Progenitor cell of endocrine pancreas (in vitro differentiated cells): ENCODE measurements at places on chromosomes 4 and X. TPM values are rescaled to one million over a fixed set of nuclear protein-coding genes. Genes with fewer than 3 reads are reported as not detected.
A peak's percentile ranks its signal among the peaks of the same experiment; 100 is the strongest.

TECRL gene
- total RNA-seq: not detected in 2 replicates

SPANXC gene
- not detected in 2 replicates for total RNA-seq

LEF1 gene
- 2.1 and 3.2 TPM in 2 replicates for total RNA-seq

SLC16A2 gene
- total RNA-seq: 9.0 and 11.1 TPM in 2 replicates

USP9X gene
- 75.3 and 79.8 TPM in 2 replicates for total RNA-seq

PNCK gene
- total RNA-seq: 5.4 and 6.1 TPM in 2 replicates

GPR34 gene
- not detected in 2 replicates for total RNA-seq

TMEM184C gene
- total RNA-seq: 45.9 and 49.8 TPM in 2 replicates

ITIH6 gene
- total RNA-seq: not detected in 2 replicates

HSFX1 gene
- total RNA-seq: 2.9 and 3.4 TPM in 2 replicates

- no peak overlapping the region for H3K4me3 ChIP-seq
- peaks cover 6% of the 10 kb centered on the region for H3K4me1 ChIP-seq
- DNase-seq: no peak
- peaks cover 18% of the 10 kb centered on the region for H3K27me3 ChIP-seq
- no peak overlapping the region for H3K27ac ChIP-seq
These were observed 26.0 kb downstream of the TKTL1 start for GRCh38 chrX:154321594-154321993.

GRCh38 chr4:154741922-154742850, 1.6 kb upstream of the LRAT start:
- H3K4me1 ChIP-seq: peaks cover 27% of the 10 kb centered on the region
- DNase-seq: peak; percentile 17
- H3K27ac ChIP-seq: peak overlapping the region; percentile 34
- peak overlapping the region; percentile 61 for H3K4me3 ChIP-seq

DNA sequence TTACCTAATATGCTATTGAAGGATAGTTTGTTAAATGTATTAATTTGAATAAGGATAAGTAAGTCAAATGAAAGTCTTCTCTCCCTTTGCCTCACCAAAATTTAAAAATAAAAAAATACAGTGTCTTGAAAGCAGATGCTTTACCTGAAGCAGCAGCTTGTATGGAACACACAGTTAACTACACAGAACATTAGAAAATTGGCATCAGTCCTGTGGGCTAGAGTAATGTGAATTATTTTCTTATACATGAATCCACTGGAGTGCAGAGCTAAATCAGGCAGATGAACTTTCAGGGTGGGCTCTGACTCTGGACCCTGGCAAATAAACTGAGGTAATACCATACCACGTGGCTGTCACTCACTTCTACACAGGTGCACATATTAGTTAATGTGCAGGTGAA, 348.0 kb downstream of the FSTL5 start:
- no peaks in the 10 kb centered on the region for H3K27me3 ChIP-seq
- H3K4me3 ChIP-seq: no peak overlapping the region
- H3K27ac ChIP-seq: no peak overlapping the region
- H3K4me1 ChIP-seq: no peaks in the 10 kb centered on the region

DNA sequence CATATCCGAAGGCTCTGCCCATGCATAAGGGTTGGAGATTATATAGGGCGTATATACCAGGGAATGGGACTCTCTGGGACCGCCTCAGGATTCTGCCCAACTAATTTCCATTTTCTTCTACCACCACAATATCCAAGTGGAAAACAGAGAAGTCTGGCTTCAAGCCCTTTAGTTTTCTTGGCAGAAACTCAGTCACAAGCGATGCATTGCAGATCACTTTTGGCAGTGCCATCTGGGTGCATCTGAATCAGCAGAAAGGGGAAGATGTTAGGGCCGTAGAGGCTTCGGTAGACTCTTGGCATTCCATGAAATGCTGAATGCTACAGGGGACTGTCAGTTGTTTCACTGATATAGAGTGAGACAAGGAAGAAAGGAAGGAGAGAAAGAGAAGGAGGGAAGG, 94.1 kb upstream of the FAM9B start:
- DNase-seq: no peak
- no peaks in the 10 kb centered on the region for H3K4me1 ChIP-seq
- no peaks in the 10 kb centered on the region for H3K36me3 ChIP-seq
- no peak overlapping the region for H3K27ac ChIP-seq

DNA sequence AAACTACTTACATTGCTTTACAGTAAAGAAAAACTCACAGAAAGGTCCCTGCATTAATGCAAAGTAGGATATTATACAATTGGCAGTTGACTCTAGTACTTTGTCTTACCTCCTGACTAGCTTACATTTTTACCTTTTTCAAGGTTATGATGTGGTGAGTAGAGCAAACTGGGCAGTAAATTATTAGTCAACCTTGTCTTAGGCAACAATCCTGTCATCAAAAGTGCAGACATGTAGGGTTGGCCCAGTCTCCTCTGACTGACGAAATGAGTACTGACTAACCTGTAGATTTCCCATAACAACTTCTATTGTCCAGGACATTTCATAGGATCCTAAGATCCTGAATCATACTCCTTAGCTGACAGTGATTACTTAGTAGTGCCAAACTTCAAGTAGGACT, 142.0 kb upstream of the NUDT6 start:
- no peak for DNase-seq
- H3K36me3 ChIP-seq: peaks cover 6% of the 10 kb centered on the region
- H3K4me1 ChIP-seq: no peaks in the 10 kb centered on the region
- H3K27ac ChIP-seq: no peak overlapping the region

- H3K36me3 ChIP-seq: no peaks in the 10 kb centered on the region
- H3K4me1 ChIP-seq: peaks cover 25% of the 10 kb centered on the region
- H3K27me3 ChIP-seq: no peaks in the 10 kb centered on the region
- peak overlapping the region; percentile 96 for H3K27ac ChIP-seq
- H3K4me3 ChIP-seq: peak overlapping the region; percentile 92
- no peak for DNase-seq
These were observed 13.0 kb upstream of the TMEM156 start for GRCh38 chr4:39044956-39045826.

GRCh38 chr4:57148831-57149505, 38.8 kb upstream of the IGFBP7 start:
- H3K4me1 ChIP-seq: peaks cover 26% of the 10 kb centered on the region
- H3K4me3 ChIP-seq: no peak overlapping the region

GRCh38 chr4:119100655-119101054, 35.0 kb upstream of the MYOZ2 start:
- H3K27ac ChIP-seq: no peak overlapping the region
- no peaks in the 10 kb centered on the region for H3K36me3 ChIP-seq
- H3K4me1 ChIP-seq: peaks cover 13% of the 10 kb centered on the region

DNA sequence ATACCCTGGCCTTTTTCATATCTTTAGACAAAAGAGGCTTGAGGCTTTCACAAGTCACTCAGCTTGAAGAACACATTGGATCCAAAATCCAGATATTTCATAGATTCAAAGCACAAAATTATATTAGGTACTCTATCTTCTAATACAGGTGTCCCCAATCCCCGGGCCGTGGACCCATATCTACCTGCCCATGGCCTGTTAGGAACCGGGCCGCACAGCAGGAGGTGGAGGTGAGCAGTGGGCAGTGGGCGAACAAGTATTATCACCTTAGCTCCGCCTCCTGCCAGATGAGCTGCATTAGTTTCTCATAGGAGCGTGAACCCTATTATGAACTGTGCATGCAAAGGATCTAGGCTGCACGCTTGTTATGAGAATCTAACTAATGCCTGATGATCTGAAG, 18.7 kb downstream of the YIPF7 start:
- H3K4me3 ChIP-seq: no peak overlapping the region
- no peak for DNase-seq
- H3K27me3 ChIP-seq: peaks cover 7% of the 10 kb centered on the region
- no peak overlapping the region for H3K27ac ChIP-seq

- DNase-seq: no peak
- H3K36me3 ChIP-seq: peaks cover 2% of the 10 kb centered on the region
- H3K27me3 ChIP-seq: no peaks in the 10 kb centered on the region
- no peak overlapping the region for H3K4me3 ChIP-seq
These were observed 55.2 kb downstream of the DOCK11 start for GRCh38 chrX:118550792-118551191.

- H3K27me3 ChIP-seq: peaks cover 3% of the 10 kb centered on the region
- H3K36me3 ChIP-seq: no peaks in the 10 kb centered on the region
- H3K4me1 ChIP-seq: peaks cover 10% of the 10 kb centered on the region
- no peak overlapping the region for H3K27ac ChIP-seq
These were observed 236.3 kb upstream of the GYPA start for GRCh38 chr4:144376866-144377265.

- H3K4me3 ChIP-seq: no peak overlapping the region
- no peaks in the 10 kb centered on the region for H3K27me3 ChIP-seq
- DNase-seq: no peak
- H3K27ac ChIP-seq: no peak overlapping the region
- H3K36me3 ChIP-seq: peaks cover 33% of the 10 kb centered on the region
These were observed 88.5 kb upstream of the CBR4 start for GRCh38 chr4:169098532-169098931.

DNA sequence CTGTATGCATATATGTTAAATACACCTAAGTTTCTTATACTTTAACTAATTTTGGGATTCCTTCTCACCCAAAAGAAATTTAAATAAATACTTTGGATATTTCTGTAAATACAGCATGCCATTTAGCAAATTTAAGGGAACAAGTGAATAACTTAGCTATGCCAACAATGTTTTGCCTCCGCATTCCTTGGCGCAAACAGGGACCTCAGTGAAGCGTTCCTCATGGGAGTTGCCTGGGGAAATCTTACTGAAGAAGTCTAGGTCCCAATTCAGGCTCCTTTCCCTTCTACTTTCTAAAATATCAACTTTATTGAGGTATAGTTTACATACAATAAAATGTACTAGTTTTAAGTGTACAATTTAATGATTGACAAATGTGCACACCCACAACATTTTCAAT, 25.0 kb downstream of the COL4A5 start:
- no peak overlapping the region for H3K4me3 ChIP-seq
- H3K4me1 ChIP-seq: no peaks in the 10 kb centered on the region
- peaks cover 4% of the 10 kb centered on the region for H3K36me3 ChIP-seq
- no peak overlapping the region for H3K27ac ChIP-seq

DNA sequence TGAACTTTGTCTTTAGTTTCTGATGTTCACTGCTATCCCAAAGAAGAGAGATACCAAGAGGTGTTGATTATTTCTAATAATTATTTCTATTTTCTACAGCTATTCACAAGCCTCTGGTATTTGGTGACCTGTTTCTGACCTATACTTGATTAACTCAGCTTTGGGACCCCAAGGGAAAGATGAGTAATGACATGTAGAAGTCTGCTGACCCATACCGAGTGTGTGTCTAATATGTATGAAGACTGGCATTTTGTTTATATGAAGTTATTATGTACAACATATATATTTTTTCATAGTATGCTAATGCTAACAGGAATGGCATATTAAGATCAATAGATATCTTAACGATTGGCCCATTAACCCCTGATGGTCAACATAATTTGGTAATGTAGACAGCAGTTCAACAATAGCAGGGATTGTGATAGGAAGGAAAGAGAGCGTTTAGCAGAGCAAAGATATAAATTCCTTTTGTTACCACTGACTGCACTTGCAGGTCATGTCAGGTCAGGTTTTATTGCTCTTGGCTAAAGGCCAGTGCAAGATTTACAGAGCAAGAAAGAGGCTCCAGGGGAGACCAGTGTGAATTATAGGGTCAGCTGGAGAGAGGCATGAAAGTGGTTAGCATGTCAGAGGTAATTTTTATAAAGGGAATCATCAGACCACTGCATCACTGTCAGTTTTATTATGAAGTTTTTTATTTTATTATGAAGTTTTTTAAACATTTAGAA, 94.7 kb upstream of the DIPK2B start:
- H3K4me1 ChIP-seq: peaks cover 12% of the 10 kb centered on the region
- H3K36me3 ChIP-seq: no peaks in the 10 kb centered on the region
- H3K27ac ChIP-seq: no peak overlapping the region
- no peak overlapping the region for H3K4me3 ChIP-seq

DNA sequence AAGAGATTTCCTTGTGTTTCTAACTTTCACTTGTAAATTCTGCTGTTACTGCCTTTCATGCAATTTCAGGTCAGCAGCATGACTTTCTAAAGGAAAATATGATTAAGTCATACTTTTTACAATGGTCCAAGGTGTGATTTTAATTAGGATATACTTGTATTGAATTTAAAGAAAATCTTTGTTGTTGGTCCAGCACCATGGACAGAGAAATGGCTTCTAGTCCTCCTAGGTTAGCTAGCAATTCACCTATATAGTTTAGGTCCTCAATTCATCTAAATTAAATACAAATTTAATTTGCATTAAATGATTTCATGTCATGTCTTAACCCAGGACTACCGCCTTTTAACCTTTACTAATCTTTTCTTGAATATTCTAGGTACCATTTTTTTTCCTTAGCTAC, 304.9 kb upstream of the RPS6KA3 start:
- no peak for DNase-seq
- H3K36me3 ChIP-seq: no peaks in the 10 kb centered on the region
- no peak overlapping the region for H3K27ac ChIP-seq
- H3K4me1 ChIP-seq: no peaks in the 10 kb centered on the region

- no peak overlapping the region for H3K4me3 ChIP-seq
- H3K4me1 ChIP-seq: no peaks in the 10 kb centered on the region
- no peaks in the 10 kb centered on the region for H3K27me3 ChIP-seq
- H3K36me3 ChIP-seq: no peaks in the 10 kb centered on the region
- H3K27ac ChIP-seq: no peak overlapping the region
These were observed 161.8 kb downstream of the NAA11 start for GRCh38 chr4:79163981-79164490.

GRCh38 chr4:19496756-19497155, 754.9 kb upstream of the SLIT2 start:
- H3K27me3 ChIP-seq: no peaks in the 10 kb centered on the region
- H3K27ac ChIP-seq: no peak overlapping the region
- H3K4me3 ChIP-seq: no peak overlapping the region
- no peaks in the 10 kb centered on the region for H3K4me1 ChIP-seq
- H3K36me3 ChIP-seq: no peaks in the 10 kb centered on the region

DNA sequence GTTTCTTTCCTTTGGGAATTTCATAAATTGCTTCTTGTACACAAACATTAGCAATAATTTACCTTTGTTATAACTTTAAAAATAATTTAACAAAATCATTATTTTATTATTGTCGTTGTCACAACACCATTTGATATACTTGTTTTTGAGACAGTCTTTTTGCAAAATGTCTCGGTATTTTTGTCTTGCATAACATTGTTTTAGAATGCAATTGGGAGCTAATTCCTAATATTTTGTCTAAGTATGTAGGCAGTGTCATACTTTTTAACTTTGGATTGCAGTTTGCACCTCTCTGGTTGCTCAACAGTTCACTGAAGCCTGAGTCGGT, 340 bp upstream of the CFAP299 start:
- peak overlapping the region; percentile 90 for H3K4me3 ChIP-seq
- H3K4me1 ChIP-seq: peaks cover 7% of the 10 kb centered on the region
- no peak overlapping the region for H3K27ac ChIP-seq
- DNase-seq: no peak
- no peaks in the 10 kb centered on the region for H3K36me3 ChIP-seq

- no peak for DNase-seq
- H3K4me3 ChIP-seq: peak overlapping the region; percentile 35
- H3K4me1 ChIP-seq: peaks cover 23% of the 10 kb centered on the region
- H3K27me3 ChIP-seq: no peaks in the 10 kb centered on the region
These were observed 66.8 kb upstream of the UCP1 start for GRCh38 chr4:140635606-140636005.

DNA sequence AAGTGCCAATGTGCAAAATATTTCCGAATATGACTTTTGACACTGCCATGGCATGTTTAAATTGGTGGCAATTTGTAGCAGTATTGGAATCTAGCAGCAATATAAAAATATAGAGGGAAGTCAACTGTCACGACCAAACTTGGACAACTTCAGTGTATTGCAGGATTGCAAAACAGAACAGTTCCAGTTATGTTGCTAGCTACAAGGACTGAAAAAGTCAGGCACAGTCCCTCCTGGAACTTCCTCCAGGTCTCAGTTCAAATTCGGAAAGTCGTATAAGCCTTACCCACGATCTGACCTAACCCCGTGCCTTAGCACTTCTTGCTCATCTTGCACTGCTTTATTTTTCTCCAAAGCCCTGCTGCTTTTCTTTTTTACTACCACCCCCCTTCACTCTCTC, 390.0 kb upstream of the GALNT7 start:
- H3K27me3 ChIP-seq: no peaks in the 10 kb centered on the region
- no peak overlapping the region for H3K27ac ChIP-seq
- H3K36me3 ChIP-seq: no peaks in the 10 kb centered on the region
- peaks cover 23% of the 10 kb centered on the region for H3K4me1 ChIP-seq
- H3K4me3 ChIP-seq: no peak overlapping the region
- no peak for DNase-seq
